ENCODE measurements at places on chromosomes 1 and 21.

- no peak for DNase-seq
Measured at GRCh38 chr1:107378426-107378825, 237.6 kb downstream of the NTNG1 start.

GRCh38 chr1:164163289-164163849, 395.6 kb upstream of the PBX1 start:
- DNase-seq: no peak

DNA sequence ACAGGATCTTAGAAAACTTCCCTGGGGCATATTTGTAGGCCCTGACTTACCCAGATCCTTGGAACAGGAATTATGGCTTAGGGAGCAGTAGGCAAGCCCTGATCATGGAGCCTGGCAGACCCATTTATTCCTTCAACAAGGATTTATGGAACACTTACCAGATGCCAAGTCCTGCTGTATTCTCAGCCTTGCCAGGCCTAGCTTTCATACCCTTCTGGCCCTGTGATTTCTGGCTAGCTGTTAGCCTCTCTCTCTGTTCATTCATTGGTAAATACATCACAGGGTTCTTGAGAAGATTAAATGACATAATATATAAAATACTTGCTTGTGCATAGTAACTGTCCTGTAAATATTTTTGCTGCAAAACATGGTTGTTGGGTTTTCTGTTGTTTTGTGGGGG, 32.4 kb upstream of the SRP9 start:
- DNase-seq: no peak

- no peak for DNase-seq
Measured at GRCh38 chr21:40660461-40660860, 186.5 kb downstream of the DSCAM start.

DNA sequence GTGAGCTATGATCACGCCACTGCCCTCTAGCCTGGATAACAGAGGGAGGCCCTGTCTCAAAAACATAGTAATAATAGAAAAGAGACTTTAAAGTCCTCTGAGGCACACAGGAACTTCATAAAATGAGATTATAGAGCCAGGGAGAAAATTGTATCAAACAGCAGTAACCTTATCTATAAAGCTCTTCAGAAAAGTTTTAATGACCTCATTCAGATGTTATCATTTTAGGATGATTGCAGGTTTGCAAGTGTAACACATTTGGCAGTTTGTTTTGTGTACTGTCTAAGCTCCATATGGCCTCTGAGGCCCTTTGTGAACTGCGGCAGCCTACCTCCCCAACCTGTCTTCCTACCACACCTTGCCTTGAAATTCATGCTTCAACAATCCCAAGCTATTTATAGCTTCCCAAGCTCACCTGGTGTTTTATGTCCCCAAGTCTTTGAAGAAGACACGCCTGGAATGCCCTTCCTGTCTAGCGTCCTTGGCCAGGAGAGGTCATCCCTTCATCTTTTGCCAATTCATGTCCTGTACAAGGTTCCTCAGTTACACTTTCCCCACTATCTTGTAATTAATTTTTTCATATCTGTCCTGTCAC, 8.5 kb upstream of the AKNAD1 start:
- no peak for DNase-seq

- no peak for DNase-seq
Measured at GRCh38 chr1:109239409-109240068, 9.8 kb upstream of the CELSR2 start.

- no peak for DNase-seq
Measured at GRCh38 chr21:19286876-19287275, 883.3 kb upstream of the TMPRSS15 start.

DNA sequence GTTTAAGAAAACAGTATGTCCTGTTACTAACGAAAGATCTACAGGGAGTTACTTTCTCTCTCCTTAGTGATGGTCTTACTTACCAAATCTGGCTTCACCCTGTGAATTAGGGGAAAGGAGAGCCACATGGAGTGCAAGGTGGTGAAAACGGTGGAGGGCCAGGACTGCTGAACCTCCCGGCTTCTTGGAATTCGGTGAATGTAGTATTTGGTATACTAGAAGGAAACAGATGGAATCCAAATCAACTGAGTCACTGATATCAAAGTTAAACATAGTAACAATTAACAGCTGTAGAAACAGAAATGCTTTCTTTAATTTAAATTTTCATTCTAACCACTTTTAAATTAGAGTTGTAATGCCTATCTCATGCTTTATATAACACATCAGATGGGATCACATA, 45.7 kb downstream of the ALG14 start:
- no peak for DNase-seq

DNA sequence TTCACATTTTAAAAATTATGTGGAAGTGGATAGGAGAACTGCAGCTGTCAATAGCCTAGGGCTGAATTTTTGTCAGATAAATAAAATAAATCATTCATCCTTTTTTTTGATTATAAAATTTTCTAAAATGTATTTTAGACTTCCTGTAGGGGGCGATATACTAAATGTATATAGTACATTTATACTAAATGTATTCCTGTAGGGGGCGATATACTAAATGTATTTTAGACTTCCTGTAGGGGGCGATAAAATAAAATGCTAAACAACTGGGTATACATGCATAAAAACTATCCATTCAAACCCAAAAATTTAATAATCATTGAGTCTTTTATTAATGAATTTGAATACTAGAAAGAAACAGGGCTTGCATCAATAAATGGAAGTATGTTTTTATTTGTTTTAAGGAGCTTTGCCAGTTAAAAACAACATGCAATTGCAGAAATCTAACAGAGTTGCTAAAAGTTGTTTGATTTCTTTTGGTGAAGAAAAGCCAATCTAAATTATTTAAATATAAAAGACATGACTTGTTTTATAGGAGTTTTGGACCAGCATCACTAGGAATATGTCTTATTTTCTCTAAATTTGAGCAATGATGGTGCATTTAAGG, 31.4 kb downstream of the CLCA1 start:
- DNase-seq: no peak

DNA sequence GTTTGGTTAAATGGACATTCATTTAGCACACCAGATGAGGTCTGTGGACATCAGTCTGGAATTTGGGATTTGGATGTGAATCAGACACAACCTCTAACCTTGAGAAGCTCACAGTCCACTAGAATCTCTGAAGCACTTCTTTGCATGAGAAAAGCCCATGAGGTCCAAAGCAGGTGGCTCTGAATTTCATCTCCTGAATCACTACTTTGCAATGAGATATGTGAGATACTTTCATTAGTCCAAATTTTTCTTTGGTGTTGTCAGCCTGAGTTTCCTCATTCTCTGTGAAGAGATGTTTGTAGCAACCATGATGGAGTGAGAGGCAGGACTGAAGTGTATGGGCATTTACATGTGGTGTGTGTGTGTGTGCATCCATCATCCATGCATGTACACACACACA, 16.5 kb upstream of the LCE2D start:
- no peak for DNase-seq

- DNase-seq: no peak
Measured at GRCh38 chr1:54984131-54984842, 3.9 kb downstream of the TMEM61 start.

GRCh38 chr1:174815036-174815435, 184.7 kb upstream of the CACYBP start:
- DNase-seq: no peak

DNA sequence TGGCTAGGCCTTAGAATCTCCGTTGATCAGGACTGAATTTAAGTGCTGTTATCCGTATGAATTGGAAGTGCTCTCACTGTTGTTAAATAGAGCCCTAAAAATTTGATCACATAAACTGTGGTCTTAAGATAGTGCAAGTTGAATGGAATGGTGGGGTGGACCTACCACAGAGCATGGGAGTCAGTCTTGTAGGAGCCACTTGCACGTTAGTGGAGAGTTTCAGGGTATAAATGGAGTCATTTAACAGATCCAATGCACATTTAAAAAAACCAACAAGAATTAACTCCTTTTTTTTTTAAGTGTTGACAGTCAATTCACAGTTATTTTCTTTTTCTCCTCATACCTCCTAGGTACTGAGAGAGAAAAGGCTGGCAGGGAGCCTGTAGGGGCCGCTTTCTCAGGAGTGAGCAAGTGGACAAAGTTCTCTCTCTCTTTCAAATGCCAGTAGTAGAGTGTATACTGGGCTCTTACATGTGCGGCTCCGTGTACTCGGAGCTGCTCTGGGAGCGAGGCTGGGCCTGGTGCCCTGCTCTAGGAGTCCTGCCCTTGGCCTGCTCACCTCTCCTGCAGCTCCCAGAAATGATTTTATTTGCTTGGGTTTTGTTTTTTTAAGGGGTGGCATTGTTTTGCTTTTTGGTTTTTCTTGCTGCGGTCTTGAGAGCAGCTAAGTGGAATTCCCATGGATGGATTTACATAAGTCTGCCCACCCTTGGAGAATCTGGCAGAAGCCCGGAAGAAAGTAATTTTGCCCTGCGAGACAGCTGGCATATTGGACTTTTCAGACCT, 91.3 kb downstream of the ATP5PO start:
- no peak for DNase-seq

GRCh38 chr1:116581323-116581885, 10.6 kb upstream of the CD58 start:
- DNase-seq: no peak

GRCh38 chr1:208324005-208324404, 79.8 kb upstream of the PLXNA2 start:
- DNase-seq: no peak

GRCh38 chr1:207407655-207408260, 46.4 kb upstream of the CR2 start:
- DNase-seq: no peak

GRCh38 chr1:41860771-41861170, 58.0 kb downstream of the HIVEP3 start:
- DNase-seq: no peak

DNA sequence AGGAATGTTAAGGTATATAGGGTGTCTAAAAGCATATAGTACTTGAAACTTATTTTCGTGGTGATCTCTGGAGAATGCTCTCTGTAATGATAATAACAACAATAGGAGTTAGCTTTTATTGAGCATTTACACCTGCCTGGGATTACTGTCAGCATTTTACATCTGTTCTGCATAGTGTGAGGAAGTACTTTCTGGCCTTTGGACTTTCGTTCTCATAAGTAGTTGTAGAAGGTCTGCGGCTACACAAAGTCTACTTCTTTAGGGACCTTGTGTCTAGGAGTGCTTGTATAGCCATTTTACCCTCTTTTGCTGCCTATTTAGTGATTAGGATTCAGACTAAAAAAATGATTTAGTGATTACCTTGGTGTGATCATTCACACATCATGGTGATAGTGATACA, 103.6 kb upstream of the GPR52 start:
- DNase-seq: no peak

GRCh38 chr1:15198684-15199083, 45.1 kb downstream of the TMEM51 start:
- no peak for DNase-seq

GRCh38 chr1:218778257-218779126, 395.2 kb upstream of the LYPLAL1 start:
- no peak for DNase-seq

- no peak for DNase-seq
Measured at GRCh38 chr21:46055863-46056281, 42.0 kb upstream of the COL6A2 start.

GRCh38 chr1:215749414-215749813, 182.3 kb downstream of the KCTD3 start:
- DNase-seq: no peak

DNA sequence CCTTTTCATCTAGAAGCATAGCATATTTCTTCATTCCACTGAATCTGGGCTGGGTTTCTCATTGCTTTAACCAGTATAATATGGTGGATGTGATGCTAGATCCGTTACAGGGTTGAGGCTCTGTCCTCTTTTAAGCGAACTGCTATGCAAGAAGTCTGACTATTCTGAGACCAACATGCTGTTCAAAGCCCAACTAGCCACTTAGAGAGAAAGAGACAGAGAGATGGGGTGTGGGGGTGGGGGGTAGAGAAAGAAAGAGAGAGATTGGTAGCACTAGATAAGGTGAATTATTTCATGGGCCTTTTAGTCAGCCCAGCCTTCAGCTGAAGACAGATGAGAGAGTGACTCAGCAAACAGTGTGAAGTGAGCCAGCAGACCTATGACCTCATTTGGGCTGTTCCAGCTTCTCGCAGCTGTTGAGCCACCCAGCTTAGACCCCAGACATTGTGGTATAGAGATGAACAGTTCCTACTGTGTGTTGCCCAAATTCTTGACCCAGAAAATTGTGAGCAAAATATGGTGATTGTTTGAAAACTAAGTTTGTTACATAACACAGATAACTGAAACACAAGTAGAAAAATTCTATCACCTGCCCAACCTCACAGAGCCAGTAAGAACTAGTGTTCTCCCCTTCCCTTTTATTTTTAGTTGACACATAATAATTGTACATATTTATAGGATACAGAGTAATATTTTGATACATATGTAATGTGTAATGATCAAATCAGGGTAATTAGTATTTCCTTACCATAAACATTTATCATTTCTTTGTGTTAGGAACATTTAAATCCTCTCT, 40.7 kb upstream of the PRKACB start:
- DNase-seq: no peak

- no peak for DNase-seq
Measured at GRCh38 chr1:15004396-15004795, 149.2 kb upstream of the TMEM51 start.

DNA sequence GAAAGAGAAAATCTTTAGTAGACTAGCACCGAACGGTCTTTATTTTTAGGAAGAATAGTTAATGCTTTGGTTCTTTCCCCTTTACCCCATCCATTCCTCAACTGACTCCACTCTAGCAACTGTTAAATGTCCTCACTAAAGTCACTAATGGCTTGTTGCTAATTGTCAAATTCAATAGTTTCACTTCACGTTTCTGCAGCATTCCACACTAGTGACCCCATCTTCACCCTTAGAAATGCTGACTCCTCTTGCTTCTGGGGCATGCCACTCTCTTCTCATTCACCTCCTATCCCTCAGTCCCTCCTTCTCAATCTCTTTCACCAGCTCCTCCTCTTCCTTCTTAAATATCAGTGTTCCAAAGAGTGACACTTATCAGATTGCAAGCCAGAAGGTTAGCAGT, 19.4 kb upstream of the CADM3 start:
- DNase-seq: no peak
